Glutamatergic neuron (in vitro differentiated cells): ENCODE measurements at places on chromosomes 6 and 20. TPM values are rescaled to one million over a fixed set of nuclear protein-coding genes. Genes with fewer than 3 reads are reported as not detected.

The SLC4A11 gene
- 27.2 TPM for total RNA-seq

GRCh38 chr6:105005451-105005850, 48.5 kb downstream of the LIN28B start:
- no peak for DNase-seq

- DNase-seq, result no peak
Measured at GRCh38 chr6:54618572-54618971, 228.0 kb upstream of the FAM83B start.

DNA sequence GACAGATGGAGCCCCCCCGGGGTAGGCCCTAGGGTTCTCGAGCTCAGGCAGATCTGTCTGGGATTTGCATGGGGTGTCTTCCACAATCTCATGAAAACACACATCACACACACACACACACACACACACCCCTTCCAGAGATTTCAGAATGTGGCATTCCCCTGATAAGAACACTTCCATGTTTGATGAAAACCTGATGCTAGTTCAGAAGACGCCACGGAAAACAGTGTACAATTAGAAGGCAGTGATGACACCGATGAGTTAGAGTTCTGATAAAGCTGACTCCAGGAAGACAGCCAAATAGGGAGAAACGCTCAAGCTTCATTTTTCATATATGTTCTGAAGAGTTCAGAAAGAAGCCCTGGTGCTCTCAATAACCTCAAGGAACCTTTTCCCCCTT, 438.7 kb upstream of the JARID2 start:
- DNase-seq, result no peak

DNA sequence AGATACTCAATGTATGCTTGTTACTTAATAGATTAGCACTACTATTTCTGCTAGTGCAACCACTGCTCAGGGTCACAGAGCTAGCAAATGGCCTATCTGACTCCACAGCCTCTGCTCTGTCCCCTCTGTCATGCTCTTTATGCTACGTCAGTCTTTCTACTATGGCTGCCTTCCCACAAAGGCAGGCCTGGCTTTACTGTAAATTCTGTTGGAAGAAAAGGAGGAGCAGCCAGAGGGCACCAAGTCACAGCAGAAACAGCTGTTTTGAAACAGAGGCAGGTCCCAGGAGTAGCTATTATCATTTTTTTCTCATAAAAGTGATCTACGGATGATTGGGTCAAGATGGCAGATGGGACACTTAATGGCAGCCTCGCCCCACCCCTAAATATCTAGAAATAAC, 10.0 kb upstream of the ELMO2 start:
- DNase-seq, result no peak

DNA sequence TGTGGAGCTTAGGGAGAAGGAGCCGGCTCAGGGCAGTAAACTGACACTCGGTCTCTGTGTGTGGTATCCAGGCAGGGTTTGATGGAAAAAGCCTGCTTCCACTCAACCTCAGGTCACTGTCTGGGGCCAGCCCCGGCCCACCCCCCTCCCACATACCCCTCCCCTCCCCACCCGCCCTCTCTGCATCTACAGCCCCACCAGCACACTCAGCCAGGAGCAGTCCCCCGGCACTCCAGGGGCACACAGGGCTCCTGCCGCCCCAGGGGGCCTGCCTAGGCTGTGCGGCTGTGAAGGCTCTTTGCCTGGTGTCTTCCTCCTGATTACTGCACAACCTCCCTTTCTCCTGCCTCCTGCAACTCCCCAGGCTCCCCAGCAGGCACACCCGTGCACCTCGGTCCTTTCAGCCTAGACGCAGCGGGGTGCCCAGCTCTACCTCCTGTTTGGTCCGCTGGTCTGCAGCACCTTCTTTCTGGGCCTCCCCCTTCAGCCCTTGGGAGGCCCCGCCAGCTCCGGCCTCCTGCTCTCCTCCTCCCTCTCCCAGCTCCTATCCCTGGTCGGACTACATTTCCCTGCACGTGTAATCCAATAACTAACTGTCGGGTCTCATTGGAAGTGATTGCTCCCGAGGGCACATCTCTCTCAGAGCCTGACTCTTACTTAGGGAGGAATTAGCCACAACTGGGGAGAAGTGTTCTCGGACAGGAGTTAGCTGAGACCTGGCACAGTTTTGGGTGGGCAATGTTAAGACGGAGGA, 1.3 kb upstream of the FOXF2 start:
- DNase-seq, result peak; percentile 57

The TBC1D22B gene
- total RNA-seq, result 10.2 TPM

DNA sequence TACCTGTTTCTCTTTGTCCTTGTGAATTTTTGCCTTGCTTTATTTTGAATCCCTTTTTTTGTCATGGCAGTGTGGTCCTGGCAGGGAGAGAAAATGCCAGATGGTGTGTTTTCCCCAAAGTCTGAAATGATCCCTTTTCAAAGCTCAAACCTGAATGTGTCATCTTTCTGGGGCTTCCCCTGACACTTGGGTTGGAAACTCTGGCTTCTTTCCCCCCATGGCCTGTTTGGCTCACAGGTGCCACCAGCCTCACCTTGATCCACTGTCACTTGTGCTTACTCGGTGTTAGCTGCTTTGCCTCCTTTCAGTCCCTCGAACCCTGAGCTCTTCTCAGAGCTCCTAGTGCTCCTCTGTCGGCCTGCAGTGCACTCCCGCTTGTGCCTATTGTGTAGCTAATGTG, 22.3 kb downstream of the MYBL2 start:
- no peak for DNase-seq

The C20orf202 gene
- not detected for total RNA-seq

GRCh38 chr6:22302838-22303237, 6.0 kb upstream of the PRL start:
- no peak for DNase-seq

The ERVFRD-1 gene
- not detected for total RNA-seq

DNA sequence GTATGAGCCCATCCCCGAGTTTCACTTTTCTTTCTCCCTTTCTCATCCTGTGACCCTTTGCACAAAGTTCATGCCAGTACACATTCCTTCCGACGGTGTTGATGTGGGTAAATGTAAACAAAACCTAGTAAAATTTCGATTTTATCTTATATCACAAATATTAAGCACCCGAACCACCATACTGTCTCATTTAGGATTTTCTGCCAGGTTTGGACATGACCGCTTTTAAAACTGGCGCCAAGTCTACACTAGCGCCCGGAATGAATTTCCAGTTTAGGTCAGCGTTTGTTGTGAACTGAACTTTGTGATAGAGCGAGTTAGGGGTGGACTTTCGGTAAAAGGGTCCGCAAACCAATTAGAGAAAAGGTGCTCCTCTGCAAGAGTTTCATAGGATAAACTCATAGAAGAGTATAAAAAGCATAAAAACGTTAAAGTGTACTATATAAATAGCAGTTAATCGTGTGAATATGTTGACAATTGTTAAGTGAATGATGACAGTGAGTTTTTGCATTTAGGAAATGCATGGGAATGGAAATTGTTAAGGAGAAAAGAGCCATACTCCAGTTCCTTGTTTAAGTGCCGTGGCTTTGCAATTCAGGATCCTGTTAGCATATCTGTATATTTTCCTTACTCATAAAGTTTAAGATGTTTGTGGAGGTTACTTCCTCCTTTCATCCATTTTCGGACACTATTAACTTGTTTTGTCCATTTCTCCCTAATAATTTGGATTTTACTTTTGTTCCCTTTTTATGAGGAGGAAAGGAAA, 937 bp downstream of the AKAP7 start:
- DNase-seq, result no peak

- no peak for DNase-seq
Measured at GRCh38 chr20:13396826-13397225, 175.8 kb downstream of the ISM1 start.

GRCh38 chr20:8443464-8444072, 311.5 kb downstream of the PLCB1 start:
- DNase-seq, result no peak

The TRIM15 gene
- not detected for total RNA-seq

DNA sequence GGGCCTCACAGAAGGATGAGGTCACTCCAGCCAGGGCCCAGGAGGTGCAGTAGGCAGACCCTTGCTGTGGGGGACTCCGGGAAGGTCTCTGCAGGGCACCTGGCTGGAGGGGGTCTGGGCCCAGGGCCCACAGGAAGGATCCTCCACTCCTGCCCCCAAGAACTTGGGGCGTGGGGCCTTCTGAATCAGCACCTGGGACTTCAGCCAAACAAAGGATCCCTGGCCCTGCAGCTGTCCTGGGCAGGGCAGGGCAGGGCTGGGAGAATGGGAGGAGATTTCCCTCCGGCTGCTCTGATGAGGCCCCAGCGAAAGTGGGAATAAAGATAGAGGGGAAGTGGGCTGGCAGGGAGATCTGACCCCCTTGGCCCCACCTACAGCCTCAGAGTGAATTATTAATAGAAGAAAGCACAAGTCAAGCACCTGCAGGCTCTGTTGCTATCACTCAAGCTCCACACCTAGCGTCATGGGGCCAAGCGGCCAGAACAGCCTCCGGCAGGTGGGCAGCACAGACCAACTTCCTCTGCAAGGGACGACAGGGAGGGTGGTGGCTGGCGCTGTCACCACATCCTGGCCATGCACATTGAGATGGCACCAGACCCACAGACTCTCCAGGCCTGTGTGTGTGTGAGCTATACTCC, 61.6 kb upstream of the MRPS10 start:
- DNase-seq, result no peak

The STX11 gene
- total RNA-seq, result not detected

GRCh38 chr20:52847029-52847660, 125.0 kb upstream of the TSHZ2 start:
- DNase-seq, result no peak

The STMND1 gene
- total RNA-seq, result not detected

GRCh38 chr20:22581437-22582385, 2.7 kb downstream of the FOXA2 start:
- no peak for DNase-seq

- DNase-seq, result no peak
Measured at GRCh38 chr20:15196547-15197255, 859.3 kb upstream of the FLRT3 start.

The GNRH2 gene
- 1.2 TPM for total RNA-seq

- DNase-seq, result no peak
Measured at GRCh38 chr6:3291346-3291745, 32.6 kb downstream of the PSMG4 start.

DNA sequence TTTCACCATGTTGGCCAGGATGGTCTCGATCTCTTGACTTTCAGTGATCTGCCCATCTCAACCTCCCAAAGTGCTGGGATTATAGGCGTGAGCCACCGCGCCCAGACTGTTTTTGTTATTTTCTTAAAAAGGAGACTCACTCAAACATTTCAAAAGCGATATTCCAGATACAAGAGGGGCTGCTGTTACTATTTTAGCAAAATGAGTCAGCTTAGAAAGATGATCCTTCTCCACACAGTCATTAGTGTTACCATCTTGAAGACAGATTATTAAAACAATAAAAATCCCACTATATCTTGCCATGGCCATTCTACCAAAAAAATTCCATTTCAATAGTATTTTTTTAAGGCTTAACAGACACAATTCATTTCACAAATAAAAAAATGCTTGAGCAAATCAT, 102.8 kb downstream of the PREP start:
- DNase-seq, result no peak

DNA sequence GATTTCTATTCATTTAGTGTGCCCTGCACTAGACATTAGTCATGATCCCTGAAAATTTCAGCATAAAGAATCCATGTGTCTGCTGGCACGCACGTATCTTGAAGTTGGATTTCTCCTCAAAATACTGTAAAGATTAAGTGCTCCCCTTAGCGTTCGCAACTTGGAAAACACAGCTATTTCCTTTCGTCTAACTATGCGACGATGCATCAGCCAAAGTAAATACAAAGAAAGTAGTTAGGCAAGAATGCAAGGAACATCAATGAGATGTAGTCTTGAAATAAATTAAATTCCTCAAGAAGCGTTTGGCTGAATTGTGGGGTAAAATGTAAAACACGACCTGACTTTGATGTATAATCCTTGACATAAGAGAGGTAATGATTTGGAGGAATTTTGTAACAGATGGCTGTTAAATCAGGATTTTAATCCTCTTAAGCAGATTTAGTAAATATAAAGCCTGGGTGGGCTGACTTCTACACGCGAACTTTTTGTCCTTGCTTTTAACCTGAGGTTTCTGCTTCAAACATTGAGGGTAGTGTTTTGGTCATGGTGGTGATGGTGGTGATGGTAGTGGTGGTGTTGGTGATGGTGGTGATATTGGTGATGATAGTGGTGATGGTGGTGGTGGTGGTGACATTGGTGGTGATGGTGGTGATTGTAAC, 88.2 kb downstream of the FOXF2 start:
- DNase-seq, result no peak

DNA sequence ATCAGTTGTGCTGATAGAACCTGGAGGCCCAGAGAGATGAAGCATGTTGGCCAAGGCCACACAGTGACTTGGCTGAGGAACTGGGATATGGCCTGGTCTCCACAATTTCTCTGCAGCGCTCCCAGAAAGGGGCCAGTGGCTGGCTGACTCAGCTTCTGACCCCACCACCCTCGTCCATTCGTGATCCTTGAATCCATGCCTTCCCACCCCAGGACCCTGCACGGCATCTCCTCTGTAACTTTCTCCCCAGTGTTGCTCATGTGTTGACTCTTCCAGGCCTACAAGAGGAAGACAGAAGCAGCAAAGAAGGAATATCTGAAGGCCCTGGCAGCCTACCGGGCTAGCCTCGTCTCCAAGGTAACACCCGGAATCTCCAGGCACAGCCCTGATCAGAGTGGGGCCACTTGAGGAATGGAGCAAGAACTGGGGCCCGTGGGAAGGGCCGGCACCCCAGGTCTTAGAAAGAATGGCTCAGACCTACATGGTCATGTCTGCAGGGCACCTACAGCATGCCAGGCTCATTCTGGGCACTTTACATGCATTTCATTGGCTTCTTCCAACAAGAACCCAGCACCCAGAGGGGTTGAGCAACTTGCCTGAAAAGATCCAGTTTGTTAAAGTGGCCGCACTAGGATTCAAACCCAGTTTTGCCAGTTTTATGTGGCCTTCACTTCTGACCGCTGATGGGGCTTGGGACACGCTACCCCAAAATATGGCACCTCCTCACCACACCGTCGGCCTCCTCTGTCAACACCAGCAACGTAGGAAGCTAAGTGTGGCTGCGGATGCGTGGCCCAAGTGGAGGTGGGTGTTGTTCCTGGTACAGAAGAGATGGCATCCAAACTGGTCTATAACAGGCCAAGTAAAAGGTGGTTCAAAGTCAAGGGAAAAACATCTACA, 122.2 kb downstream of the JPH2 start:
- DNase-seq, result no peak

DNA sequence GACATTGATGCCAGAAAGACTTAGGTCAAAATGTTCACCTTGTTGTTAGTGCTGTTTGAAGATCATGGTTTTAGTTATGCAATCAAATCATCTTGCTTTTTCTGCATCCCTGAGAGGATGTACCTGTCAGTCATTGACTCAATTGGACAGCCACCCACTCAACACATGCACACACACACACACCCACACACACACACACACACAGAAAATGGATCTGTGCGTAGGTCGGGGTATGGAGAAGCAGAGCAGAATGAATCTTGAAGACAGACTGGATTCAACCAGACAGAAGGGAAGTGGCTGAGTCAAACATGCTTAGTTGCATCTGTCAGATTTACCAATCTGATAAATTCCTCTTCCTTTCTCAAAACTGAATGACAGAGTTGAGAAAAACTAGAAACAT, 19.1 kb upstream of the ZSCAN23 start:
- no peak for DNase-seq

GRCh38 chr6:34132486-34133185, 13.3 kb downstream of the GRM4 start:
- no peak for DNase-seq

- DNase-seq, result no peak
Measured at GRCh38 chr6:130034378-130035146, 16.2 kb downstream of the L3MBTL3 start.

The MAPK13 gene
- 4.2 TPM for total RNA-seq
